ENCODE measurements at places on chromosomes 13 and 19.

DNA sequence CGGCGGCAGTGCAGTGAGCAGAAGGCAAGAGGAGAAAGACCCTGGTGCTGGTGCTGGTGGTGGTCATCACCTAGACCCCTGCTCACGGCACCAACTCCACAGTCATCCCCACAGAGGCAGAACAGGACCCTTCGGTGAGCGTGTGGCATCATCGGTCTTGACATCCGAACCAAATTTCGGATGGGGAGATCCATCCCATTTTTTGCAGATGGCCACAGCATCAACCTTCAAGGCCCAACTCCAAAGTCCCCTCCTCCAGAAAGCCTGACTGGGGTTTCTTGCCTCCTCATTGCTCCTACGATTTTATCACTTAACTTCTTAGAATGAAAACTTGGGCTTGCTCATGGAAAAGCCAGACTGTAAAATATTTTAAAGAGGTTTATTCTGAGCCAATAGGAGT is 8.7 kb upstream of the KLK12 start:
- no peak for DNase-seq

DNA sequence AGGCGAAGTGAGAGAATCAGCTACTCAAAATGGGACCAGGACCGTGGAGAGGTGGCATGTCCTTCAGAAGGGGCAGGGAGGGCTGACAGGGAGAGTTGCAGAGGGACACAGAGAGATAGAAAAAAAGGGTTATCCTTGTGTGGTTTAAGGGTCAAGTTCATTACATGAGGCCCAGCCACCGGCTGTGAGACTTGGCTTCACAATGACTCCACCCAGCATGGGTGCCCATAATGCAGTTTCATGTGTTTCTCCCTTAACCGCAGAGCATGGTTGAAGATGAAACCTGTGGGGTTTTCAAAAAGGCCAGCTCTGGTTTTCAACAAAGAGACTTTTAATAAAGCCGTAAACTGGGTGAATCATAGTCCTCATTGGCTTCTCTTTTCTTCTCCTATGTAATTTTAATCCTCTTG is 164.6 kb downstream of the KLF5 start:
- no peak for DNase-seq

DNA sequence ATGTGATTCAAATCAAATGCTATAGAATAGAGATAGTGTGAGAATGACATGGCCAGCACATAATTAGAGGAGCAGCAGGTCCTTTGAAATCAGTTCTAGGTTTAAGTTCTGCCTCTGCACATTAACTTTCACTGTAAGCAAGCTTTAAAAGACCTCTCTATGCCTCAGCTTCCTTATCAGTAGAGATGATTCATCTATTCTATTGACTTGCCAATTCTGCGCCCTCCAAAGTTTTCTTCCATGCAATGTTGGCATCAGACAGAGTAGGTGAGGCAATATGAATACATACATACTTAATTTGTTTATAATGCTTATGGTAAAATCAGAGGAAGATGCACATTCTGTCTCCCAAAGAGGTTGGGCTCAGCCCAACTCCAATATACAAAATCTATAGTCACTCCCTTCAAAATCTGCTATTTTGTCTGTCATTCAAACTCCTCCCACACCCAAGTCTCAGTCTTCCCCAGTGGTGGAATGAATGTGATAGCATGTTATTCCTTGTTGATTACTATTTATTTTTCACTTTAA is 525.5 kb downstream of the RFC3 start:
- DNase-seq = no peak

- DNase-seq = no peak
These were observed 546 bp downstream of the UBXN6 start for GRCh38 chr19:4456843-4457653.

DNA sequence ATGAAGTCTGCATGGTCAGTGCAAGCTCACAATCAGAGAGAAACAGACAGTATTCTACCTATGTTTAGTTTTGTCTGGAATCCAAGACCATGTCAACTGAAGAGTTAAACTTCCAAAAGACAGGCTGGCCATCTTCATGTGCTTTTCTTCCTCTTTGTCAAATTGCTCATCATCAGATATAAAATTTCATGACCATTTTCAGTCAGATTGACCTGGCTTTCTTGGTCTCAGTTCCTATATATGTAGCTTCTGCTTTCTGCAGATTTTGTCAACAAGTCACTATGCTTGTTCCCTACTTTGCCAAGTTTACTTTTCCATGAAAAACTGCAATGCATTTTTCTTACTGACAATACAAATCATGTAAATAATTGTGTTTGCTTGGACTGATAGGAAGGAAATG is 13.9 kb downstream of the SLC46A3 start:
- no peak for DNase-seq

DNA sequence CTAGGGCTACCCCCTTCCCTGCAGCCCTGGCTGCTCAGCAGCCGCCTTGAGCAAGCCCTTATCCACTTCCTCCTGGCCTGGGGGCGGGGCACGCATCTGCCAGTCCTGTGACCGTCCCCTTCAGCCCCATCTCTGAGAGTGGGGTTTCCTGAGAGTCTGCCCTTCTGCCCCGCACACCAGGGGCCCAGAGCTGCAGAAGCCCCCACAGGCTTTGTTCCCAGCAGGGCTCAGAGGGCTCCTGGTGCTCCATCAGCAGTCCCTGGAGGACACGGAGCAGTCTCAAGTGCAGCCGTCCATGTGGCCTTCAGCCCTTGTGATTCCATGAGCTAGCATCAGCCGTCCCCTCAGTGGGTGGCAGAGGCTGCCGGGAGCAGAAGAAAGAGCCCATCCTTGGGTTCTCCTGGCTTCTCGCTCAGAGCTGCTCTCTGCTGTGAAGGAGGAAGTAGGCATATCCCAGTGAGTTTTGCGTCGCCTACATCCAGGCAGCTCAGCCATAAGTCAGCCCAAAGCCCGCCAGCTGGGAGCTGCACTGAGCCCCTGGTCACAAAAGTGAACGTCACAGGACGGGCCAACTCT is 16.3 kb downstream of the MYO9B start:
- DNase-seq = no peak

GRCh38 chr19:51921949-51922348 is 5.3 kb upstream of the ZNF613 start:
- DNase-seq = no peak

DNA sequence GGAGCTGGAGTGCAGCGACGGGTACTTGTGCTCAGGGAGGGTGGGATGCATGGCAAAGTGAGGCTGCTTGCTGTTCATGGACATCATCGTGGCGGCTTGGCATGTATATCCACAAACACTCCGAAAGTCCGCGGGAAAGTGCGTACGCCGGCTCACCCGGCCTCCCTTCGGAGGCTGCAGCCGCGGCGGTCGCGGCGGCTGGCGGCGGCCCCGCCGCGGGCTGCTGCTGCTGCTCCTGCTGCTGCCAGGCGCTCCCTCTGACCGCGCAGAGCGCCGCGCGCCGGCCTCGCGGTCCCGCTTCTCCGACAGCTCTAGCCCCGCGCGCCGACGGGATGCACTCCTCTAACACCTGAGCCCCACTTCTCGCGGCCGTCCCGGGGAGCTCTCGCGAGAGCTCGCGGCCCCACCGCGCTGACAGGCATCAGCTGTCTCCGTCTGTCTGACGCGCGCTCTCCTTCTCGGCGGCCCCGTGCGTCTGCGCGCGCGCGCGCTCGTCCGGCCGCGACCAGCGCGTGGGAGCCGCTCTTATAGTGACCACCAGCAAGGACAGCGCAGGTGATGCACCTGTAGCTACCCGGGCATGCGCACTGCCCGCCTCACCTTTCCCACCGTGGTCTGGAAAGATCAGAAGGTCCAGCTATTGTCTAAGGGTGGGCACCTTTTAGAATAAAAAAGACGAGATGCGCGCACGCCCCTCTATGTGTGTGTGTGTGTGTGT is at the start of gene POU4F1:
Gene POU4F1 (minus strand): TSS at position 313 of the 718 bp plus-strand sequence. CDS start 226 bp downstream, at position 87.
- no peak for DNase-seq
